ENCODE measurements at places on chromosomes 16 and 17.

GRCh38 chr16:58201163-58201562 lies 3.3 kb upstream of the CSNK2A2 start:
- DNase-seq = no peak

GRCh38 chr17:6648181-6648580 lies 3.2 kb downstream of the MED31 start:
- DNase-seq = no peak

GRCh38 chr16:46688101-46688653 lies 801 bp downstream of the VPS35 start:
- no peak for DNase-seq

GRCh38 chr16:78871241-78871640 lies 729.3 kb downstream of the MAF start:
- no peak for DNase-seq
